ENCODE measurements at places on chromosomes 7 and 10.

GRCh38 chr10:112711366-112711765 lies 238.7 kb upstream of the TCF7L2 start:
- no peak for DNase-seq

DNA sequence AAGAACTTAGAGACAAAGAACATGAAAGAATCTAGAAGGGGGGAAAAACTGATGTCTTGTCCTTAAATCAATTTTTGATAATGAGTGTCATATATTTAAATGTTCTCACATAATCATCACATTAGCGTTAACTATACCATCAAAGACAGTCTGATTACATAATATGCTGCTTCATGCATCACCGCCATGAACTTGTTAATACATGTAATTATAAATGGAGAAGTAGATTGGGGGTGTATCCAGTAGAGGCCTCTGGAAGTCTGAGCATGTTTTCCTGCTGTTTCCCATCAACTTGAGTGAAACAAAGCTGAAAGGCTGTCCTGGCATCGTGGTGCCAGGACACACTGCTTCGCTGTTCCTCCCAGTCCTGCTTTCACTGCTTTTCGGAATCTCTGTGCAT lies 48.2 kb downstream of the PRLHR start:
- no peak for DNase-seq

DNA sequence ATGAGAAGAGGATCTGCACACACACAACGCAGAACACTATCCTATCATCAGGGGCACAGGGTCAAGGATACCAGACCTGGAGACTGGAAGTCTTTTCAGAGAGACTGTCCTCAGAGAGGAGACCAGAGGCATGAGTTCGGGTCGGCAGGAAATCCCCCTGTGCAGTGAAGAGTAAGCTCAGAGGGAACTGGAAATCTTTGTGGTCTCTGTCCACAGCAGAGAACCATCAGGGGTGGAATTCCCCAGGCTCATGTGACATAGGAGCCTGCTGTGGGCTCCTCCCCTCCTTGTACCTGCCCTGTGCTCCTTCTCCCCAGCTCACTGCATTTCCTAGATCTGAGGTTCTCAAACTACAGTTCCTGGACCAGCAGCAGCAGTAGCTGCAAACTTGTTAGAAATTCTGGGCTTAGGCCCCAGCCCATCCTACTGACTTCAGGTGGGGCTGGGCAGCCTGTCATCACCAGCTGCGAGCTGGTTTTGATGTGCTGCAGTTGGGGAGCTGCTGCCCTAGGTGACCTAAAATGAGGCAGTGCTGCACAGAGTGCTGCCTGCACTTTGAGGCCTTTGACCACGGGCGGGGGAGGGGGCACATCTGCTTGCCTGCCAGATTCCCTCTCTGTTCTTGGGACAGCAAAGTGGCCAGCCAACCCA lies 2.4 kb downstream of the ZMIZ2 start:
- DNase-seq: peak; percentile 71

DNA sequence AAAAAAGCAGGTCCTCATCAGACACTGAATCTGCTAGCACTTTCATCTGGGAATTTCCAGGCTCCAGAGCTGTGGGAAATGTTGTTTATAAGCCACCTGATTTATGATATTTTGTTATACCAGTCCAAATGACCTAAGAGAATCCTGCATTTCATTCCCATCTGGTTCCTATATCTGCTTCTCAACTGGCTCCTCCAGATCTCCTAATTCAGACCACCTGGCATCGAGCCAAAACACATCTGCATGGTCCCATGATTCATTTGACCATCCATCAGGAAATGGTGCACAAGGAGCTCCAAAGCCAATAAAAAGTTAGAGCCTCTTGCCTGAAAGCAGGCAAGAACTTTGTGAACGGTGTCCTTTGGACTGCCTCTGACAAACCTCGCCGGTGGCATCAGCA lies 108.9 kb downstream of the IPMK start:
- no peak for DNase-seq

DNA sequence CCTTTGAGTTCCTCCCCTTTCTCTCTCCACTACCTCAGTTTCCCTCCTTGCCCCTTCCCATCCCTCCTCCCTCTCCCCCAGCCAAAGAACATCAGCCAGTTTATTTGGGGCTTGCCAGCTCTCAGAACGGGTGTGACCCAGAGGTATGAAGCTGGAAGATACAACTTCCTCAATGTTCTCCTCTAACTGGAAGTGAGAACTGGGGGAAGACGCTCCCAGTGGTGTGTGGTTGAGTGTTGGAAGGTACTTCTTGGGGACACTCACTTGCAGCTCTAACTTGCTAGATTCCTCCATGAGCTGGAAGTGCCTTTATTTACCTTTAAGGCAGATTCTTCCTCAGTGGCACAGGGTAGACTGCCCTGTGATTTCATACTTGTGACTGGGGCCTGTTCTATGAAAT lies 110.5 kb upstream of the HABP2 start:
- DNase-seq: no peak

GRCh38 chr10:3766046-3766756 lies 18.8 kb downstream of the KLF6 start:
- no peak for DNase-seq

GRCh38 chr7:30183749-30184369 lies 49.1 kb downstream of the MTURN start:
- DNase-seq: no peak

DNA sequence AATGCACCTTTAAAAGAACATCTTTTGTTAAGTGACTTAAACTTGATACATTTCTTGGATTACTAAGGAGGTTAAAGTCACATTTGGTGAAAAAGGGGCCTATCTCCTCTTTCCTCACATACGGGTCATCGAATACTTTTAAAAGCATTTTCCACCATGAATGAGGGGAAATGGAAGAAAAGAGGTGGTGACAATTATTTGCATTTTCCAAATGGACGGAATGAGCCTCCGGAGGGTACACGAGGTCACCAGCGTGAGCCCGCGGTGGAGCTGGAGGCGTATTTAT lies 1.0 kb upstream of the BMPR1A start:
- DNase-seq: peak; percentile 15

GRCh38 chr10:94129393-94130130 lies 135.8 kb downstream of the PLCE1 start:
- DNase-seq: no peak

- DNase-seq: no peak
Observed at GRCh38 chr7:116491887-116492653, 7.5 kb upstream of the CAV2 start.

DNA sequence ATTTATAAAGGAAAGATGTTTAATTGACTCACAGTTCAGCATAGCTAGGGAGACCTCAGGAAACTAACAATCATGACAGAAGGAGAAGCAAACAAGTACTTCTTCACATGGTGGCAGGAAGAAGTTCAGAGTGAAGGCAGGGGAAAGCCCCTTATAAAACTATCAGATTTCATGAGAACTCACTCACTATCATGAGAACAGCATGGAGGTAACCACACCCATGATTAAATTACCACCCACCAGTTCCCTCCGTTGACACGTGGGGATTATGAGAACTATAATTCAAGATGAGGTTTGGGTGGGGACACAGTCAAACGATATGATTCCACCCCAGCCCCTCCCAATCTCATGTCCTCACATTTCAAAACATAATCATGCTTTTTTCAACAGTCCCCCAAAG lies 124.2 kb upstream of the PCGF5 start:
- DNase-seq: no peak

DNA sequence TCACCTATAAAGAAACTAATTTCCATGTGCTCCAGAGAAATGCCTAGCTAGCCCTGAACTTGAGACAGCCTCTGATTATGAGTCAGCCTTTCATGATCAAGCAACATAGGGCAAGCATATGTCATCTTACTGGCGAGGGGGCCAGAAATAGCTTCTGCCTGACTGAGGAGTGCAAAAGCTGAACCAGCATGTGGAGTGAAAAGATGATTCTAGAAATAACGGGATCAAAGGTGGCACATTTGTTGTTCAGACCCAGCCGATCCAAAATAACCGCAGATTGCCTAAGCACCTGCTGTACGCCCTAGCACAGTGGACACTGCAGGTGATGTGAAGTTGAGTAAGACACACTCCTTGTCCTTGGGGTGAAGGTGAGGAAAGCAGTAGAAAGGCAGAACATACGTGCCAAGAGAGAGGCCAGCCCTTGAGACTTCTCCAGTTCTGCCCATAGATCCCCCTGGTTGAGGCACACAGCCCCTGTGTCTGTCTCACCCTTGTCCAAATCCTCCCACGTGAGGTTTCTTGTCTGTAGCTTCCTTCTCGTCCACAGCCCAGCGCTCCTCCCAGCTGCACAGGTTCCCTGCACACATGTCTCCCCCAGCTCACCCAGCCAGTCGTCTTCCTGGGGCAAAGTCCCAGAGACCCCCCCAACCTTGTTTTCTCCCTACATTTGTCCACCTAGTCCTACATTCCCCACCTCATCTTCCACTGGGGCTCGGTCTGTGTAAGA lies 2.8 kb upstream of the BCL7B start:
- peak; percentile 46 for DNase-seq
